ENCODE measurements at places on chromosomes 3 and 15. TPM values are rescaled to one million over a fixed set of nuclear protein-coding genes. Genes with fewer than 3 reads are reported as not detected.

Gene GOLGA6L9
- 1.0 TPM for polyA plus RNA-seq

GRCh38 chr3:157094301-157094700, 65.6 kb downstream of the CCNL1 start:
- H3K4me1 ChIP-seq: peaks cover 10% of the 10 kb centered on the region
- H3K27me3 ChIP-seq: no peaks in the 10 kb centered on the region
- no peak for DNase-seq
- H3K4me3 ChIP-seq: no peak overlapping the region

Gene CTDSPL2
- polyA plus RNA-seq: 9.6 TPM

DNA sequence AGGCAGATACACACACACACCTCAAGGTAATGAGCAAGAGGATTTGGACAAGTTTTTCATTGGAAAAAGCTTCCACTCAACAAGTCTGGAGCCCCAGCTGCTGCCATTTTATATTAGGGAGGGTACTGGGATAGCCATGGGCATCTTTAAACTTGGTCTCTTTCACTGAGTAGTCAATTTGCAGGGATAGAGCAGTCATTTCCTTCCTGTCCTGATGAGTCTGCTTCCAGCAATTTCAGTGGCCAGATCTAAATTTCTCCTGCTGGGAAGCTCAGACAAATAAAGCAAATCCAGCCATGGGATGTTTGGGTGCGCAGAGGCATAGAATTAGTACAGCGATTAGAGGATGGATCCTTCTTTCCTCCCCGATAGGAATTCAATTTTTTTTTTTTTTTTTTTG, 874 bp upstream of the ERC2 start:
- no peak for DNase-seq
- no peaks in the 10 kb centered on the region for H3K27me3 ChIP-seq
- H3K4me1 ChIP-seq: no peaks in the 10 kb centered on the region
- H3K27ac ChIP-seq: no peak overlapping the region

- DNase-seq: peak; percentile 91
- H3K27me3 ChIP-seq: no peaks in the 10 kb centered on the region
- no peak overlapping the region for H3K27ac ChIP-seq
- H3K4me1 ChIP-seq: no peaks in the 10 kb centered on the region
- H3K36me3 ChIP-seq: no peaks in the 10 kb centered on the region
Observed at GRCh38 chr3:165206454-165207266, 10.5 kb upstream of the SLITRK3 start.

GRCh38 chr3:17841190-17841828, 98.9 kb upstream of the TBC1D5 start:
- no peaks in the 10 kb centered on the region for H3K4me1 ChIP-seq
- peaks cover 3% of the 10 kb centered on the region for H3K27me3 ChIP-seq
- DNase-seq: peak; percentile 81
- no peak overlapping the region for H3K27ac ChIP-seq

GRCh38 chr15:101502572-101503295, 13.2 kb upstream of the PCSK6 start:
- no peak for DNase-seq
- no peaks in the 10 kb centered on the region for H3K27me3 ChIP-seq
- H3K27ac ChIP-seq: no peak overlapping the region
- H3K4me3 ChIP-seq: no peak overlapping the region
- H3K4me1 ChIP-seq: peaks cover 9% of the 10 kb centered on the region

Gene SLC12A1
- polyA plus RNA-seq: not detected

Gene GPR160
- polyA plus RNA-seq: 52.2 TPM

DNA sequence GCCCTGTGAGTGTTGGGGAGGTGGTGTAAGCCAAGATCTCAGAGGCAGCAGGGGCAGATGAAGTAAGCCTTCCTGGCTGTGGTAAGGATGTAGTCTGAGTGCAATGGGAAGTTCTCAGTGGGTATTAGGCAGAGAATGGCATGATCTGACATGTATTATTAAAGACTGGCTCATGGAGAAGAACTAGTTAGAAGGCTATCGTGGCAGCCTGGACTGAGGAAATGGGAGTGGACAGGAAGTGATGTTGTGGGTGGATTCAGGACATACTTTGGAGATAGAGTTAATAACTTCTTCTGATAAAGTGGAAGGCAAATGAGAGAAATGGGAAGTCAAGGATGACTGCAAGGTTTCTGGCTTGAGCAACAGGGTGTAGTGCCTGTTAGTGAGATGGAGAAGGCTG, 250.9 kb upstream of the CFAP20DC start:
- H3K27me3 ChIP-seq: no peaks in the 10 kb centered on the region
- H3K4me1 ChIP-seq: no peaks in the 10 kb centered on the region
- H3K36me3 ChIP-seq: no peaks in the 10 kb centered on the region
- H3K27ac ChIP-seq: no peak overlapping the region

DNA sequence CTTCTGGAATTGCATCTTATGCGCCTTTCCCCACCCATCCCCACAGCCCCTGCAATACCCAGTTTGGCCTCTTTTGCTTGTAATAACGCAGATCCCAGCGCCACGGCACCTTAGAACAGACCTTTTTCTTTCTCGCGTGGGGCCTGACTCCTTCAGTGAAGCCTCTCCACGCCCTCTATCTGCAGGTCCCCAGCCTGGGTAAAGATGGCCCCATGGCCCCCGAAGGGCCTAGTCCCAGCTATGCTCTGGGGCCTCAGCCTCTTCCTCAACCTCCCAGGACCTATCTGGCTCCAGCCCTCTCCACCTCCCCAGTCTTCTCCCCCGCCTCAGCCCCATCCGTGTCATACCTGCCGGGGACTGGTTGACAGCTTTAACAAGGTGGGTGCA, 594 bp downstream of the CRELD1 start:
- no peaks in the 10 kb centered on the region for H3K27me3 ChIP-seq
- peak overlapping the region; percentile 61 for H3K4me3 ChIP-seq
- peak; percentile 39 for DNase-seq
- peaks cover 29% of the 10 kb centered on the region for H3K4me1 ChIP-seq
- H3K36me3 ChIP-seq: no peaks in the 10 kb centered on the region

DNA sequence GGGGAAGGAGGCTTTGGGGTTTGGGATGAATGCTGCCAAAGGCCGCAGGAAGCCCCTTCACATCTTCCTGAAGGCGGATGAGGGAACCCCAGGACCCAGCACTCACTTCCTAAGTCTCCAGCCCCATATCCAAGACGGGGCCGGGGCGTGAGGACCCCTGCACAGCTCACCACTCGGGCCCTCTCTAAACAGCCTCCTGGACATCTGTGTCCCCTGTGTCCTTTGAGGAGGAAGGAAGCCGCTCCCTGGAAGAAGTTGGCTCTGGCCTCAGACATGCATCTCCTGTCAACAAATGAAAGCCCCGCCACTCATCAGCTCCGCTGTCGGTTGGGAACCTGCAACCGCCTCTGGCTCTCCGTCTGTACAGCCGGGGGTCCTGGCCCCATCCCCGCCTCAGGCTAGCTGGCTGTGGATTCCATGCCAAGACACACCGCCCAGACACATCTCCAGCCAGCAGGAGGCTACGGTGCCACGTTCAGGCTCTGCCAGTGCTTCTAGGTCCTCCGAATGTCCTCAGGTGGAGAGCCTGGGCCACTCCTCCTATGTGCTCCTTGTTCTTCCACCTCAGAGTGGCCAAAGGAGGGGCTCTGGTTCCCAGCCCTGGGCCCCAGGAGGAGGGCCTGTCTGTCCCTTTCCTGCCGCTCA, 140.0 kb upstream of the MEF2A start:
- DNase-seq: no peak
- no peaks in the 10 kb centered on the region for H3K36me3 ChIP-seq
- peaks cover 20% of the 10 kb centered on the region for H3K4me1 ChIP-seq
- peak overlapping the region; percentile 82 for H3K27ac ChIP-seq

- H3K4me1 ChIP-seq: no peaks in the 10 kb centered on the region
- H3K27ac ChIP-seq: no peak overlapping the region
- no peak for DNase-seq
Observed at GRCh38 chr3:45719655-45720487, 30.7 kb downstream of the SACM1L start.

GRCh38 chr3:186976837-186977750, 46.8 kb downstream of the ST6GAL1 start:
- no peak overlapping the region for H3K4me3 ChIP-seq
- H3K36me3 ChIP-seq: no peaks in the 10 kb centered on the region
- no peak overlapping the region for H3K27ac ChIP-seq
- DNase-seq: no peak

GRCh38 chr3:61890167-61890566, 328.8 kb downstream of the PTPRG start:
- no peaks in the 10 kb centered on the region for H3K36me3 ChIP-seq
- DNase-seq: no peak
- no peak overlapping the region for H3K27ac ChIP-seq
- peaks cover 8% of the 10 kb centered on the region for H3K4me1 ChIP-seq
- no peaks in the 10 kb centered on the region for H3K27me3 ChIP-seq
- no peak overlapping the region for H3K4me3 ChIP-seq

DNA sequence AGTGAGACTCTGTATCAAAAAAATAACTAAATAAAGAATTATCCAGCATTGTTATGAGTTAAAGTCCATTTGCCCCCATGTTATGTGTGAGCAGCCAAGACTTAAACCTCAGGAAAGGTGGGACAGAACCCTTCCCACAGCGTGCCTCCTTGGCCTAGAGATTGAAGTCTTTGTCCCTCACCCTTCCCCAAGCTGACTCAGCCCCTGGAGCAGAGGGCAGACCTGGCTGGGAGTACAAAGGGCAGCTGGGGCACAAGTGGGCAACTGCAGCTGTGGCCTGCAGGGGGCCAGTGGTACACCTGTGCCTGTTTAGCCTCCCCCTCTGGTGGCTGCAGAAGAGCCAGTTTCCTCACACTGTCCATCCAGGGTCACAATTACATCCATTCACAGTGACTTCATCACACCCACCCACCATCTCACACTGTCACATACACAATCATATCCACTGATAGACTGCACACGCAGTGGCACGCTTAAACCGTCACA, 940 bp upstream of the ACY1 start:
- H3K4me1 ChIP-seq: peaks cover 30% of the 10 kb centered on the region
- no peaks in the 10 kb centered on the region for H3K36me3 ChIP-seq
- peak overlapping the region; percentile 97 for H3K27ac ChIP-seq

Gene PRSS50
- 1.6 TPM for polyA plus RNA-seq

DNA sequence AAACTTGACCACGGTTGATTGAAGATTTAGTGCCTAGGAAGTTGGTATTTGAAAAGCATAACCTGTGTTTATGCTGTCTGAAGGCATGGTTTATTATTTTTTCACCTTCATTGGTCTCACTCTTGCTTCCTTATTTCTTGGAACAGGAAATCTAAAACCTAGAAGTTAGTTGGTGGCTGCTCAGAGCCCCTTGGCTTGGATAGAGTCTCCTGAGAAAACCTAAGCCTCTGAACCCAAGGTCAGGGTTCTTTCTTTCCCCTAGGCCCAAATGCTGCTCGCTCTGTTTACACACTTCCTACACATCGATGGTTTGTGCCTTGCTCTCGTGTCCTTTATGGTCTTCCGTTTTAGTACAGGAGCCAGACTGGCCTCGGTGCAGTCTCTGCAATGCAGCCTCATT, 82.2 kb downstream of the TRAK1 start:
- no peaks in the 10 kb centered on the region for H3K27me3 ChIP-seq
- H3K27ac ChIP-seq: peak overlapping the region; percentile 51
- H3K36me3 ChIP-seq: no peaks in the 10 kb centered on the region
- peaks cover 3% of the 10 kb centered on the region for H3K4me1 ChIP-seq
- no peak for DNase-seq

GRCh38 chr3:22364851-22365250, 613.8 kb upstream of the ZNF385D start:
- H3K27ac ChIP-seq: no peak overlapping the region
- H3K27me3 ChIP-seq: peaks cover 4% of the 10 kb centered on the region
- H3K36me3 ChIP-seq: no peaks in the 10 kb centered on the region
- DNase-seq: no peak
- H3K4me1 ChIP-seq: no peaks in the 10 kb centered on the region

DNA sequence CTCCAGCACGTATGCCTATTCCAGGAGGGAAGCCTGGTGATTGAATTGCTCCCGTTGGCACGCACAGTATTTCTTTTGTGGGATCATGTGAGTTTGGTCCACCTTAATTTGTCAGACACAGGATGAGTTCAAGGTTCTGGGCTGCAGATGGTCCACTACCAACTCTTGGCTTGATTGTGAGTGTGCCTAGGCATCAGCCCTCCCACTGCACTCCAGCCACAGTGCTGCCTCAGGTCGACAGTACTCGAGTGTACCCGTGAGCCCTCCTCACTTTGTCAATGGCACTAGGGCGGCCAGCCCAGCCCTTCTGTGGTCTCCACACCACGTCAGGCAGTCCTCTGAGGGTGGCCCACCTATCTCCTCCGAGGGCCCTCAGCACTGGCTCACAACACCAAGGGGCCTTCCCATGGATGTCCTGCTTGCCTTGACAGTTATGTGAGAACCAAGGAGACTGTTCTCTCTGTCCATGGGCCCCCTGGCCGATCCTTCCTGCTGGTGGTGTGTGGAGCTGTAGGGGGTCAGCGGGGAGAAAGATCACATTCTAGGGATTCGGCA, 30.2 kb downstream of the CHRD start:
- no peaks in the 10 kb centered on the region for H3K36me3 ChIP-seq
- no peak overlapping the region for H3K27ac ChIP-seq
- H3K27me3 ChIP-seq: no peaks in the 10 kb centered on the region
- no peaks in the 10 kb centered on the region for H3K4me1 ChIP-seq
- no peak overlapping the region for H3K4me3 ChIP-seq
- DNase-seq: no peak

Gene GP5
- polyA plus RNA-seq: 0.04 TPM

Gene PIERCE2
- polyA plus RNA-seq: 1.5 TPM

Gene TFG
- polyA plus RNA-seq: 228 TPM

Gene LTK
- polyA plus RNA-seq: 1.2 TPM

- H3K27ac ChIP-seq: no peak overlapping the region
- no peak for DNase-seq
- H3K27me3 ChIP-seq: no peaks in the 10 kb centered on the region
- no peak overlapping the region for H3K4me3 ChIP-seq
- H3K4me1 ChIP-seq: no peaks in the 10 kb centered on the region
Observed at GRCh38 chr3:51354172-51354571, 30.9 kb upstream of the MANF start.

- no peaks in the 10 kb centered on the region for H3K36me3 ChIP-seq
- H3K4me1 ChIP-seq: no peaks in the 10 kb centered on the region
- H3K4me3 ChIP-seq: no peak overlapping the region
Observed at GRCh38 chr3:2934541-2934940, 175.6 kb downstream of the IL5RA start.

Gene TTC23
- polyA plus RNA-seq: 31.3 TPM

- no peak for DNase-seq
- H3K27me3 ChIP-seq: no peaks in the 10 kb centered on the region
- no peak overlapping the region for H3K4me3 ChIP-seq
Observed at GRCh38 chr3:166455744-166456143, 618.5 kb upstream of the BCHE start.

DNA sequence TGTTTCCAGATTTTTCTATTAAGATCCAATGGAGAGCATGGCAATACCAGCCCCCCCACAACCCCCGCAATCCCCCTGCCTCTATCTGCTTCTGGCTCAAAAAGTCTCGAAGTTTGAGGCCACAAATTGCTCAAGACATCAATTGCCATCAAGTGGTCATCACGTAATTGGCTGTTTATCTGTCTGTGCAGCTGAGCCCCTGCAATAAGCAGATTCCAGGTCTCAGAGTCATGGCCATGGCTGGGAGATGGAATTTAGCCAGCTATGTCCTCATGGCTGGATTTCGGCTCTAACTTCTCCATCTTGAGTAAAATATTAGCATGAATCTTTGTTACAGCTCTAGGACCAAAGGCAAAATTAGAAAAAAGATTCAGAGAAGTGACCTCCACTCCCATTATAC, 22.7 kb downstream of the SSUH2 start:
- H3K36me3 ChIP-seq: no peaks in the 10 kb centered on the region
- H3K4me1 ChIP-seq: peaks cover 16% of the 10 kb centered on the region
- no peak overlapping the region for H3K27ac ChIP-seq
- H3K27me3 ChIP-seq: no peaks in the 10 kb centered on the region
- peak; percentile 42 for DNase-seq

Gene PARP16
- polyA plus RNA-seq: 19.7 TPM

Data from hepatocyte (in vitro differentiated cells).